Stimulated activated CD8-positive, alpha-beta memory T cell treated with anti-CD3 and anti-CD28 coated beads, Interleukin-4, amount 100 ng/mL, for 1 hour (primary cell): ENCODE measurements at places on chromosomes 13 and 19.

DNA sequence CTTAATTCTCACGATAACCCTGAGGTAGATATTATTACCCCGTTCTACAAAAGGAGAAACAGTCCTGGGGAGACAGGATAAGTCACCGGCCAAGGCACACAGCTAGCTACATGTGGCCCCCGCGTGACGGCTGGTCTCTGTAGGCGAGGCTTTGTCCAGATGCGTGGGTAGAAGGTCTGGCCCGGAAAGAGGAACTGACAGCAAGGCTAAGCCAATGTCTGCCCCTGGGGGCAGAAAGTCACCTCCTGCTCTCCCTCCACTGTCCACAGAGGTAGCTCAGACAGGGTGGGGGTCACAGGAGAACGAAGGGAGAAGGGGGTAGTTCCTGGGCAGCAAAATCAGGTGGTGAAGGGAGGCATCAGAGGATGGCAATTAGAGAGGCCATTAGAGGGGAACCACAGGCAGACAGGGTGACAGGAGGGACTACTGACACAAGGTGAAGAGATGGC is 1.8 kb downstream of the APOC4 start:
- no peak for DNase-seq

DNA sequence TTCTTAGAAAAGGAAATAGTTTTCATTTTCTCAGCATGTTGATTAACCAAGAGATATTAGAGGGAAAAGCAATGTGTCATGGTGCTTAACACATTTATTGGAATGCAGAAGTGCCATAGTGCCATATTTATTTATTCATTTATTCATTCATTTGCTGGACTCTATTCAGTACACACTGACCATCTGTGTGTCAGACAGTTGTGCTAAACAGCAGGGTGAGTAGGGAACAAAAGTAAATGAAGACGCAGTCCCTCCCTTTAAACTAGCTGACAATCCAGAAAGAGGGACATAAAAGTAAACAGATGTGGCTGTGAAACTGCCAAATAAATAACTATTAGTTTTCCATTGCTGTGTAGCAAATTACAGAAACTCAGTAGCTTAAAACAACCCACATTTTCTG is 323.7 kb downstream of the MTUS2 start:
- no peak for DNase-seq

- no peak for DNase-seq
Observed at GRCh38 chr13:31208559-31209122, 8.9 kb downstream of the B3GLCT start.

- DNase-seq = no peak
Observed at GRCh38 chr19:1366296-1366695, 17.4 kb upstream of the NDUFS7 start.

- DNase-seq = no peak
Observed at GRCh38 chr13:35711909-35712308, 235.4 kb upstream of the MAB21L1 start.

GRCh38 chr19:46201454-46202310 is 27.9 kb upstream of the IGFL1 start:
- DNase-seq = no peak
